ENCODE measurements at places on chromosomes 3 and 15. TPM values are rescaled to one million over a fixed set of nuclear protein-coding genes. Genes with fewer than 3 reads are reported as not detected.

Gene C2CD4A
- not detected for total RNA-seq

Gene CSTA
- total RNA-seq: 2.6 TPM

Gene CCDC9B
- total RNA-seq: 39.2 TPM

Gene PLAAT1
- not detected for total RNA-seq

Gene MUC4
- total RNA-seq: not detected
